NCI-H1436 (cell line): ENCODE measurements at places on chromosomes 2 and 18.

DNA sequence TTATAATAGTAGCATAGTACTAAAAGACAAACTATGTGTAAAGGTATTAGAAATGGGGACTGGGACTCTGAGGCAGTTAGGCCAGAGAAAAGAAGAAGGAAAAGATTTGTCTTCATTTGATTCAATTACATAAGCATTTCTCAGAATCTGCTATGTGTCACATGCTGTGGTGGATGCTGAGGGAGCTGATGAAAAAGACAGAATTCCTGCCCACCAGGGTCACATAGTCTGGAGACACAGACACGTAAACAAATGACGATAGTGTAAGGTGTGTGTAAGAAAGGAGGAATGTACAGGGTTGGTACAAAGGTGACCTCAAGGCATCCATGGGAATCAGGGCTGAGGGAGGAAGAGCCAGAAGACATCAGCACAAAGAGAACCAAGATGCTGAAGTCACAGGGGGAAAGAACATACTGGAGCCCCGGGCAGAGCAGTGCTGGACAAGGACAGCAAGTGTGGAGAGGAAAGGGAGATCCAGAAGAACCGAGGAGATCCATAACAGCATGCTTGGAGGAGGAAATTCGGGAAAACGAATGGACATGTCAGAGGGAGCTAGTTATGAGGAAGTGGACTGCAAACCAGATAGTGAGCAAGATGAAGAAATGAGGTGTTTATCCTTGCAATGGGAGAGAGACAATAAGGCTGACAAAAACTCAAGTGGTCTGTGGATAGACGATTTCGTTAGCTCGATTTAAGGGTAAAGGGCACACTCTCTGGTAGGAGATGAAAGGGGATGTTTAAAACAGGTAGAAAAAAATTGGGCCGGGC lies 1.2 kb upstream of the MAPRE3 start:
- DNase-seq, result no peak

DNA sequence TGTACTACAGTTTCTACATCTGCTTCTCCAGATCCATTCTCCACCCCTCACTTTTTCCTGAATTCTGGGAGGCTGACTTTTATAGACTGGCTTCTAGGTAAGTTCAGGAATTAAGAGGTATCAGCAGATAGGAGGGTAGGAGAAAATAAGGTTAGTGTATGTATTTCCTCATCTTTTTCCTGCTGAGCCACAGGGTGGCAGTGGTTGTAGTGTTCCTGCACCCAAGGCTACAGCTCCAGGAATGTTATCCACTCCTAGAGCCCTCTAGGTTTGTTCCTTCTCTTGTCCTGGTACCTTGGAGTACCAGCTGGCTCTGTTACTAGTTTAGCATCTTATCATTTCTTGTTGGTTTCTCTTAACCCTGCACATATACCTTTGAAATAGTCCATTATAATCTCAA lies 40.7 kb upstream of the C2orf66 start:
- DNase-seq, result no peak

GRCh38 chr2:223768179-223768578 lies 69.2 kb downstream of the AP1S3 start:
- no peak for DNase-seq

DNA sequence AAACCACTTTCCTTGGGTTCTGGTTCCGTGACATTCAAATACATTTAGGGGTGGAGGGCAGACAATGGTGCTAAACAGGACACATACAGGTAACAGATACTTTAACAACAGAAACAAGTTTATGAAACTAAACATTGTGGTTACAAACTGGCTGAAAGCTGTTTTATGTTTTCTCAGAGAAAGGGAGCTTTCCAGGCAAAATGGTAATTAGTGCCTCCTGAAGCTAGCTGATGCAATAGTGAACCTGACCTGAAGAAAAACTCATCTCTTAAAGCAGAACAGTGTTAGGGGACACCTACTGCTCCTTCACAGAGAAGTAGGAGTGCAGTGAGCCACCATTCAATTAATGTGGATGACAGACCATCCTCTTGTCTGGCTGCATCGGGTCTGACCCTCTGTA lies 138.9 kb downstream of the CCDC148 start:
- no peak for DNase-seq

- DNase-seq, result no peak
Observed at GRCh38 chr18:3889803-3890202, 439.8 kb downstream of the TGIF1 start.
